ENCODE measurements at places on chromosomes 7 and 10.

GRCh38 chr7:131166066-131166465, 161.6 kb upstream of the MKLN1 start:
- DNase-seq = no peak

DNA sequence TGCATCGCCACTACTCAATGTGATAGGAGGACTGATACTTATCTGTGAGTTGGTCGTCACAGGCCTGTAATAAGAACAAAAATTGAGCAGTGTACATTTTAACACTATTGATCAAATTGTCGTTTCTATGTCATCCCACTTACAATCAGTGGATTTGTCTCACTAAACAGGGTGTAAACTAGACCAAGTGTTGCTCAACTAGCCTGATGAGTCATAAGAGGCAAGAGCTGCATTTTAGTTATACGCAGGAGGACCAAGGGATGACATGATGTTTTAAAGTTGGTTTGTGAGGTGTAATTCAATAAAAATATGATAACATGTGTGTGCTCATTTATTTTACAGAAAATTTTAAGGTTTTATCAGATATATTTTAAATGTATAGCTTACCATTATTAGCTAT, 1239.2 kb downstream of the REEP3 start:
- DNase-seq = no peak

- DNase-seq = no peak
Observed at GRCh38 chr7:105106473-105106872, 92.5 kb downstream of the KMT2E start.

DNA sequence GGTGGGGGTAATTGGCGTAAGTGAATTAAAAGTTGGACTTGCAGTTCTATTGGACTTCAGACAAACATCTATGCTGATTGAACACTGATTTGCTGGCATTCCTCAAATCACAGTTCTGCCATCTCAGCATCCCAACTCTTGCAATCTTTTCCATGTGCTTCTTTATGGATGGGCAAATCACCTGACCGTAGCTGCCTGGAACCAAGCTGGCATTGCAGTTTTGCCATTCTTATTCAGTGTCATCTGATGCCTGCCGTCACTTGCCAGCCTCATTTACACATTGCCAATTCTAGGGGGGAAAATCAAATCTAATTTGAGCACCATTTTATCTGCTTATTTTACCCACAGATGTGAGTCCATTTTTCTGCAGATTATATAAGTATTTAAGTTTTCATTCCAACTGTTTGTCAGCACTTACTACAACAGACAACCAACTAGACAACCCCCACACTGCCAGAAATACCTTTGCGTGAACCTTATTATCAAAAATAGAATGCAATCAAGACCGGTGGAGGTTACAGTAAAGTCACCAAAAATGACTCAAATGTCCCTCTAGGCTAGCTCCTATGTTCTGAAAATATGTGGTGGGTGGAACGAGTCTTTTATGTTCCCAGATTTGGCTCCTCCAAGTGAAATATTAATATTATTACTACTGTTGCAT, 172.3 kb upstream of the CTBP2 start:
- no peak for DNase-seq

DNA sequence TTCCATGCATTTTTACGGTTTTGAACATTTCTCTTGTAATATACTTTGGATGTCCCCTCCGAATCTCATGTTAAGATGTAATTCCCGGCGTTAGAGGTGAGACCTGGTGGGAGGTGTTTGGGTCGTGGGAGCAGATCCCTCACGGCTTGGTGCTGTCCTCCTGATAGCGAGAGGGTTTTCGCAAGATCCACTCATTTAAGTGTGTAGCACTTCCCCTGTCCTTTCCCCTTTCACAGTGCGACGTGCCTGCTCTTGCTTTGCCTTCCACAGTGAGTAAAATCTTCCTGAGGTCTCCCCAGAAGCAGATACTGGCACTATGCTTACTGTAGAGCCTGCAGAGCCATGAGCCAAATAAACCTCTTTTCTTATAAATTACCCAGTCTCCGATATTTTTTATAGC, 6.6 kb downstream of the GPR141 start:
- DNase-seq = no peak

- DNase-seq = no peak
Observed at GRCh38 chr10:111126077-111126476, 49.2 kb downstream of the ADRA2A start.

- DNase-seq = no peak
Observed at GRCh38 chr7:16609842-16610450, 35.6 kb downstream of the ANKMY2 start.

- no peak for DNase-seq
Observed at GRCh38 chr10:5391790-5392189, 12.8 kb downstream of the TUBAL3 start.

GRCh38 chr10:89921403-89921802, 220.0 kb downstream of the KIF20B start:
- no peak for DNase-seq

GRCh38 chr7:71733107-71733870, 601.3 kb downstream of the GALNT17 start:
- peak; percentile 14 for DNase-seq

- no peak for DNase-seq
Observed at GRCh38 chr7:24334012-24334411, 50.0 kb downstream of the NPY start.

- DNase-seq = no peak
Observed at GRCh38 chr10:69464801-69465401, 13.6 kb downstream of the TSPAN15 start.

DNA sequence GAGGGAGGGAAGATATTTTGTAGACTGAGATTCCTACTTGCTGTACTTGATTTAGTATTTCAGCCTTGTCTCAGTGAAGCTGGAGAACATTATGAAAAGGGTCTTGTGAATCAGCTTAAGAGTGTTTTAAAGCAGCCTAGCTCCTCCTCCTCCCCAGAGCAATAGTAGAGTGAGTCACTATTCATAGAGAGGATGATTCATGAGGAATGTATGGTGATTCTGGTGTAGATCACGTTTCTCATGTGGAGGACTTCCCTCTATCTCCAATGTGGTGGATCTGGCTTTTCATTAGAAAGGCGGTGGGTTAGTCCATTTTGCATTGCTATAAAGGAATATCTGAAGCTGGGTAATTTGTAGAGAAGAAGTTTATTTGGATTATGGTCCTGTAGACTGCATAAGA, 340.1 kb upstream of the CHRM2 start:
- no peak for DNase-seq

DNA sequence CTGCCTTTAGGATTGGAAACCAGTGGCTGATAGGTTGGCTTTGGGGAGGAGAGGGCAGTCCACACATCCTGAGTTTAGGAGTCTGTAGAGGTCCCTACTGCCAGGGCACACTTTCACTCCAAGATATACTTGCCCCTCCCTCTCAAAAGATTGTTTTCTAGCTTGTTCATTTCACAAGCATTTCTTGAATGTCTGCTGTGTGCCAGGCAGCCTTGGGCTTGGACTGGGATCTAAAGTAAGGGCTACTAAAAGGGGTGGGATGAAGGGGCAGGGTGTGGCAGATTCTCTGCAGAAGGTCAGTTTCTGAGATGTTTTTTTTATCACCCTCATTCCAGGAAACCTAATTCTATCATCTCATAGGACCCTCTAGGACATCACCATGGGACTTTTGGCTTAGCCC, 272.4 kb downstream of the SKAP2 start:
- DNase-seq = no peak
